ENCODE measurements at places on chromosomes 13 and 19.

DNA sequence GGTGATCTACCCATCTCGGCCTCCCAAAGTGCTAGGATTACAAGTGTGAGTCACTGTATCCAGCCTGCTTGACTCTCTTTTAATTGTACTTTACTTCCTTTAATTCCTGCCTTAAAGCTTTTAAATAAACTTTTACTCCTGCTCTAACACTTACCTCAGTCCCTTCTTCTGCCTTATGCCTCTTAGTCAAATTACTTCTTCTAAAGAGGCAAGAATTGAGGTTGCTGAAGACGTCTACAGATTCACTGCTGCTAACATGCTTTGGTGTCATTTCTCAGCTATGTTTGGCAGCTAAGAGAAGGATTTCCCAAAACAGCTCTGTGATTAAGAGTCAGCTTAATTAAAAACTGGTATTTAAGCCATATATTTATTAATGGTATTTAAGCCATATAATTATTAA lies 32.9 kb upstream of the CD177 start:
- no peak for DNase-seq

GRCh38 chr19:15815306-15815705 lies at the start of gene OR10H1:
Gene OR10H1 (minus strand): TSS chr19:15815664. CDS start chr19:15808037, 7,627 bp downstream.
- DNase-seq: no peak

GRCh38 chr19:13024951-13025697 lies 29.8 kb downstream of the NFIX start:
- no peak for DNase-seq

DNA sequence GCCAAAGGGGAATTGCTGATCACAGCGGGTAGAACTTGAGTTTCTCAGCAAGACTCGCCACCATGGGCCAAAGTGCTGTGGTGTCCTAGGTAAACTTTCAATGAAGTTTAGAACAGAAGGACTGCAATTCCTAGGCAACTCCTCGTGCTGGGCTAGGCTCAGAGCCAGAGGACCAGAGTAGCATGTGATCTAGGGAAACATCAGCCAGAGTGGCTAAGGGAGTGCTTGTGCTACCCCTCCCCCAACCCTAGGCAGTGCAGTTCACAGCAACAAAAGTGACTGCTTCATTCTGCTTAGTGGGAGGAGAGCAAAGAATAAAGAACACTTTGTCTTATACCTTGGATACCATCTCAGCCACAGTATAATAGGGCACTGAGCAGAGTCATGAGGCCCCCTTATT lies 1658.6 kb upstream of the MIR17HG start:
- no peak for DNase-seq

DNA sequence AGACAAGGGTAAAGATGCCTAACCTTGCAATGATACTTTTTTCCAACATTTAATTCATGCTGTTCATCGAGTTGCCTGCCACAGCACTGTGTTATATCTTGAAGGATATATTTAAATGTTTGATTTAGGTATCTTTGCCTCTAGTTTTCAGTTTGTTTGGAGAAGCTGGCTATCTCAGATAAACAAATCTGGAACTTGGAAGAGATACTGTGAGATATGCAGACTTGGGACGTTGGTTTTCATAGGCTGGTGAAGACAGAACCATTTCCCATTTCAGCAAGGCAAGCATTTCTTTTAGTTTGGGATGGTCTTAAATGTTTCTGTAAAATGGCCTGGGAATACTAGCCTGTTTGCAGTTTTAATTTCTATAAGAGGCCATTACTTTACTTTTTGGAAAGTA lies 3.3 kb downstream of the RNASEH2B start:
- no peak for DNase-seq

DNA sequence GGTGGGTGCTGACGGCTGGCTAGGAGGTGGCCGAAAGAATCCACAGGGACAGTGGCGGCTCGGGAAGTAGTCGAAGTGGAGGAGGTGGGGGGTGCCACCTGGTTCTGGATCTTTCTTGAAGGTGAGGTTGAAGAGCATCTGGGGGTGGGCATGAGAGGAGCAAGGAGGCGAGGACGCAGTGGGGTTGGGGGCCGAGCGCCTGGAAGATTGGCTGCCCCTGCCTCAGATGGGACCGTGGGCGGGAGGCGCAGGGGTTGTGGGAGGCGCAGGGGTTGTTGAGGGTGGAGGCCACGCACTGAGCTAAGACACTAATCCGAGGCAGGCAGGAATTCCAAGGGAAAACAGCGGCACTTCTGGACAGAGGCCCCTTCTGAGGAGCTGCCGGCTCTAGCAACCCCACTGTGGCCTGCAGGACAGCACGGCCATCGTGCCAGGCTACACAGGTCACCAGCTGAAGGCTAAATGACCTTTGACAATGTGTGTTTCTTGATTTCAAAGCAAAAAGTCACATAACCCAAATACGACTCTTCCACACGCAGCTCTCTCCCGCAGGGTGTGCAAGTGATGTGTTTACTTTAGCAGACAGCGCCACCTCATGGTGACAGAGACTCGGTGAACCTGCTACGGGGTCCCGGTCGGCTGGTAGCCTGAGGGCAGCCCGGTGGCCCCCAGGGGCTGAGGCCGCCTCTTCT lies 44.1 kb upstream of the RANBP3 start:
- no peak for DNase-seq
